ENCODE measurements at places on chromosomes 3 and 15.

- no peak for DNase-seq
Measured at GRCh38 chr3:70488131-70488530, 175.7 kb upstream of the MDFIC2 start.

DNA sequence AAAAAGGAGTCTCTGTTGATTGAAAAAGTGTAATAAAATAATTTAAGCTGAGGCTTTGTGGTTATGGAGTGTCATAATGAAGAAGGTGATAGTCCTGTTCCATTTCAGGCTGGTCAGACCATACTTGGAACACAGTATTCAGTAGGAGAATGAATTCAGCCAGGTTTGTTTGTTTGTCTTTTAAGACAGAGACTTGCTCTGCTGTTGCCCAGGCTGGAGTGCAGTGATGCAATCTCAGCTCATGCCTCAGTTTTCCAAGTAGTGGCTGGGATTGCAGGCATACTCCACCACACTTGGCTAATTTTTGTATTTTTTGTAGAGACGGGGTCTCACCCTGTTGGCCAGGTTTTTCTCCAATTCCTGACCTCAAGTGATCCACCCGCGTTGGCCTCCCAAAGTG is 33.5 kb downstream of the IQGAP1 start:
- no peak for DNase-seq

- DNase-seq: no peak
Measured at GRCh38 chr3:45807133-45807532, 10.8 kb upstream of the SLC6A20 start.

DNA sequence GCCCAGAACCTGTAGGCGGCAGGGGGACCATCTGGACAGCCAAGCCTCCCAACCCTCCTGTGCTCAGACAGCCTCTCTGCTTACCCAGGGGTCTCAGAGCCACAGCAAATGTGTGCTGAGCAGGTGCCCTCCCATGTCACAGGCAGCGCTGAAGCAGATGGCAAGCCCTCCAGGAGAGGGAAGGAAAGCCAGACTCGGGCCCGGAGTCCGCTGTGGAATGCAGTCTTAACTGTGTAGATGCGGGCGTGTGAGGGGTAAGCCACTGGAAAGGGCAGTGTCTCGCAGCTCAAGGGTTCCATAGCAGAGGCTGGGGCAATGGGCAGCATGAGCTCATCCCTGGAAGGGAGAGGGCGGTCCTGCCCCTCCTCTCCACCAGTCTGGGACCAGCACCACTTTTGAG is 45.6 kb downstream of the UMPS start:
- no peak for DNase-seq

GRCh38 chr3:29486096-29486495 is 205.2 kb downstream of the RBMS3 start:
- DNase-seq: no peak

DNA sequence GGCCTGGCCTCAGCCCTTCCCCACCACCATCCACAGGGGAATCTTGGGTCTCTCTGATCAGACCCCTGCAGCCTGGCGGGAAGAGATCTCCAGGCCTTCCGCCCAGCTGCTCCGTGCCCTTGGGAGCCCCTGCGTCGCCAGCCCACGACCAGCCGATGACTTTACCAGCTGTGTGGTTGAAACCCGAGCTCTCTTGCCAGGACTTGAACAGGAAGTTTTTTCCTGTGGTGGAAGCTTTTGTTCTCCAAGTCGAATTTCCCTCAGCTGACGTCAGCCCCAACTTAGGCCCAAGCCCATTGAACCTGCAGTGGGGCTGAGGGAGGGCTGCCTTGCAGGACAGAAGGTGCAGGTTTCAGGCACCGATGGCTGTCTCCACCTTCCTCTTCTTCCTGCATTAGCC is 51.7 kb upstream of the SMAD3 start:
- DNase-seq: peak; percentile 80

DNA sequence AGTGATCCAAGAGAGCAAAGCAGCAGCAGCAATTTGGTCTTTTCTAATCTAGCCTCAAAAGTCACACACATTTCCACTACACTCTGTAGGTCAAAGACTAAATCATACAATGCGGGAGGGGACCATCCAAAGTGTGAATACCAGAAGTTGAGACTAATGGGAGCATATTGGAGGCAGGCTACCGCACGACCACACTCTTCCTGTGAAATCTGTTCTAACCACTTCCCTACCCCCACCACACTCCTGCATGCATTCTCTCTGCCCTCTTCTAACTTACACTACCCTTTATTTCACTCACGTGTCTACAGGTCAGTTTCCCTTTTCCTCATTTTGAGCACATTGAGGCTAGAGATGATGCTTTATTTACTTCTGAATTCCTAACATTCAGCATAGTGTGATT is 23.7 kb upstream of the PRTG start:
- no peak for DNase-seq

DNA sequence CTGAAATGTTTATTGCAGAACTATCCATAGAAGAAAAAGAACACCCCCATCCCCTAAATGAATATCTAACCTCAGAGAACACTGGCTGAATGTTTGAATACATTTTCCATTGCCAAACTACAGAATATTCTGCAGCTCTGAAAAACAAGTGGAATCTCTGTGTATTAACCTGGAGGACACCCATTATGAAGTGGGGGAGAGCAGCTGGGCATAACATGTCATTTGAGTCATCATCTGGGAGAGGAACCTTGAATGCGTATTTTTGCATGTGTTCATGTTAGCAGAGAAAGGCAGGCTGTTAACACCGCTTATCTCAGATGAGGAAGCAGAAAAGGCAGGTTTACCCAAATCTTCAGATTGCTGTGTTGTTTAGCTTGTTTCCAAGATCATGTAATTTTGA is 31.5 kb downstream of the ESYT3 start:
- DNase-seq: no peak

DNA sequence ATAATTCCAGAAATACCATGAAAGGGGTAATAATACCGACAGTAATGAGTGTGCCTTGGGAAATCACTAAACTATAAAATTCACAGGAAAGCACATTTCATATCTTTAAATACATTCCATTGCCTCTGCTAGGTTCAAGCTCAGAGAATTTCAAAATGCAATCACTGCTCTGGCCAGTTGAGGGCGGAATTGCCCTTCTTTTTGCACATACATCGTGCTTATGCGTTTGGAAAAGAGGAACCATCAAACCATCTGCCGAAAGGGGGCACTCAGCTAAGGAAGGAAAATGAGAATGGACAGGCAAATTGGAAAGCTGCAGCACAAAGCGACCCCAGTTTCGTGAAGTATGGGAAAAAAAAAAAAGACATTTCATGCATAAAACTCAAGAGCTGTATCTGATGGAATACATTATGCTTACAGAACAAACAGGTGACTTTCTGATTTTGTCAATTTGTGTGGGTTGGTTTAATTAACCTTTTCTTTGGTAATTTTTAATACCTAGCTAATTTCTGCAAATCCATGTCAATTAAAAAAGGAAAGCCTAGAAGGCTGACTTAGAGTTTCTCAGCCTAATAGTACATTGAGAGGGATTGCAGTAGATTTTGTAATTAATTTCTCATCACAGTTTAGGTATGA is 61.4 kb downstream of the TUSC7 start:
- peak; percentile 87 for DNase-seq

DNA sequence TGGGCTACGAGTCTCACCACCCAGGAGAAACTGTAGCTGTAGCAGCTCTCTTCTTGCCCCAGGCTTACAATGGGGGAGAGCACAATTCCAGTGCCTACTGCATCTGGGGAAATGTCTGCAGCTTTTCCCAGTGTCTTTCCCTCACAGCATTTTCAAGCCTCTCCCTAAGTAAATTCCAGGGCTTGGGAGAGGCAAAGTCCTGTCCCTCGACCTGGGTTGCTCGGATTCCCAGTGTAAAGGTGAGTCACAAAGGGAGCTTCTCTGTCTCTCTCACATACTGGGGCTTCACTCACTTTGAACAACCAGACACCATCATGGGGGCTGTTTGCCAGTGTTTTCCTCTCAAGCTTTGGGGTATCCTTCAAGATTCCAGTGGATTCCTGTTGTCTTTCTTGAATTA is 689.4 kb upstream of the NAALADL2 start:
- peak; percentile 72 for DNase-seq

DNA sequence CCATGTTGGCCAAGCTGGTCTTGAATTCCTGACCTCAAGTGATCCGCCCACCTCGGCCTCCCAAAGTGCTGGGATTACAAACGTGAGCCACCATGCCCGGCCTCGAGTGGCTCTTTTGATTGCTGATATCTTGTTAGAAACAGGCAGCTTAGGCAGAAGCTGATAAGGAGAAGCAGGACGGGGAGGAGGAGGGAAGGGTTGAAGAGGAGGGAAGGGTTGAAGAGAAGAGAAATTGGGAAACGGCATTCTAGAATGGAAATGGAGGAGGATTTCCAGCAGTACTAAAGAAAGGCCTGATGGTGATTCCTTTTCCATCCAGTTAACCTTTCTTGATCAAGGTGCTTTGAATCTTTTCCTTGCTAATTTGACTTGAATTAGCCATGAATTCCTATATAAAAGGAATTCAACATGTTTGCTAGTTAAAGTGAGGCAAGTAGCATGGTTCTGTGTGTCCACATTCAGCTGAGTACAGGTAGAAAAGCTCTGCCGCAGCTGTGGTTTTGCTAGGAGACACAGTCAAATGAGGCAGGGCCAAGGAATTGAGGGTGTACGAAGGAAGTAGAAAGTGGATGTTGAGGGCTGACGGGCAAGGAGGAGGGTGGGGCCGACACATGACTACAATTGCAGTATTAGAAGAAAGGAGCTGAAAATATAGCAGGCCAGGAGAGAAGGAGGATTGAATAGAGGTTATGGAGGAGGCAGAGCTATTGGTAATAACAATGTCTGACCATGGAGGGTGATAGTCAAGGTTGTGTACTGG is 27.2 kb upstream of the ATP1B3 start:
- DNase-seq: no peak

GRCh38 chr3:129619726-129620162 is 13.3 kb upstream of the PLXND1 start:
- DNase-seq: no peak

- no peak for DNase-seq
Measured at GRCh38 chr3:54366839-54367238, 244.5 kb downstream of the CACNA2D3 start.

- DNase-seq: no peak
Measured at GRCh38 chr3:130725746-130726145, 20.9 kb downstream of the PIK3R4 start.

DNA sequence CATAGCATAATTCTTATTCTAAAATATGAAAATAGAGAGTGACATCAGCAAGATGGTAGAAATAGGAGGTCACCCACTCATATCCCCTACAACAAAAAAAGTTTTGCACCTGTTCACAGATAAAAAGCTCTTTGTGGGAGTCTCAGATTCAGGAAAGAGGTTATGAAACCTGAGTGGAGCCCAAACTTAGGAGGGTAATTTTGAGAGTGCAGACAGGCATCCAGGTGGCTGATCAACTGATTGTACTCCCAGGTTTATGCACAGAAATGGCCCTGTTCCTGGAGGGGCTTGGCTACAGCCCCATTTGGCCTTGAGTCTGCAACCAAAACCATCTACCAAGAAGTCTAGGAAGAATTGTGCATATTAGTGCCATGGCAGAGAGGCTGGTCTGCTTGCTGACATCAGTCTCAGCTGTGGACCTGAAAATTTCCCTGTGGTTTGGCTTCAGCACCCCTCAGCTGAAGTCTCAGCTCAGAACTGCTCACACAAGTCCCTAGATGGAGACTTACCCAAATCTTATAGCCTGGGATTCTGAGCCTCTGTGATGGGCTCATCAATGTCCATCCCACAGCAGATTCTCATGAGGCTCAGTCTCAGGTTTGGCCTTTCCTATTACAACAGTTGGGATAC is 291.6 kb downstream of the IL20RB start:
- no peak for DNase-seq

DNA sequence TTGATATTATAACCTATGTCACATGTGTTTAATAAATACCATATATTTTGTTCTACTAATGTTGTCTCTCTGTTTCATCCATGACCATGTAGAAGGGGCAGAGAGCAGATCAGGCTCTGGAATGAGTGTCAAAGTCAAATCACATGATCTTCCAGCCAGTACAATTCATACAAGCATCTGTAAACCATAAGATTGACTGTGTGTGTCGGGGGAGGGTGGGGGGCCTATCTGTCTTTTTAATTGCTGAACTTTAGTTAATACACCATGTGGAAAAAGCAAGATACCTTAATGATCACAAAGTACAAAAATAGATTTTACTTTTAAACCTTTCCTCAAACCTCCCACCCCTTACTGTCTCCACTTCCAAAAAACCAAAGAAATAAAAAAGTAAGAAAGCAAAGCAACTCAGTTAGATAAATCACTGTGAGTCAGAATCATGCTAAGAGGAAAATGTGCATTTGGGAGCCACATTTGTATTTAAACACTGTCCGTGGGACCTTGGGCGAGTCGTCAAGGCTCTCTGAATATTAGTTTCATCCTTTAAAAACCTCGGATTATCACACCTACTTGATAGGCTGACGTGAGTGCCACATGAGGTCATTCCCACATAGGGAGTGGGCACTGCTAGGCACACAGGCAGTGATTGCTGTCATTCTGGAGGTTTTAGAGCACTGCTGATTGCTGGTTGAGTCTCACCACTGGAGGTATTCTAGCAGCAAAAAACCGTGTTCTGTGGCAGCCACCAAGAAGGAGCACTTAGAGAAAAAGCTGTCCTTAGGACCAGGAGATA is 21.0 kb upstream of the POLR2M start:
- no peak for DNase-seq

DNA sequence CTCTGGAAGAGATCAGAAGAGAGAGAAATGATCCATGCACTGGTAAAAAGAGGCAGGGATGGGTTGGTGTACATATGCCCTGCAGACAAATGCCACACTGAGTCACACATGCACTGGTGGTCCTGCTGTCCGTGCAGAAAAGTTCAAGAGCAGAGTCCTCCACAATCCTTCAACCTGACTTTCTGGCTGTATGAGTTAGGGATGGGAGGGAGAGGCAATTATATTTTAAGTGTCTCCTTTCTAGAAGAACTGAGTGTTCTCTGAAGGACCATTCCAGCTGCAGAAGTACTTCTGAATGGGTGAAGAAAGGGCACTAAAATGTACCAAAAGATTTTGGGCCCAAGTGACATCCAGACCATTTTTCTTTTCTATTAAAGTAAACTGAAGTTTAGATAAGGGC is 26.4 kb downstream of the TMEM39A start:
- DNase-seq: no peak

DNA sequence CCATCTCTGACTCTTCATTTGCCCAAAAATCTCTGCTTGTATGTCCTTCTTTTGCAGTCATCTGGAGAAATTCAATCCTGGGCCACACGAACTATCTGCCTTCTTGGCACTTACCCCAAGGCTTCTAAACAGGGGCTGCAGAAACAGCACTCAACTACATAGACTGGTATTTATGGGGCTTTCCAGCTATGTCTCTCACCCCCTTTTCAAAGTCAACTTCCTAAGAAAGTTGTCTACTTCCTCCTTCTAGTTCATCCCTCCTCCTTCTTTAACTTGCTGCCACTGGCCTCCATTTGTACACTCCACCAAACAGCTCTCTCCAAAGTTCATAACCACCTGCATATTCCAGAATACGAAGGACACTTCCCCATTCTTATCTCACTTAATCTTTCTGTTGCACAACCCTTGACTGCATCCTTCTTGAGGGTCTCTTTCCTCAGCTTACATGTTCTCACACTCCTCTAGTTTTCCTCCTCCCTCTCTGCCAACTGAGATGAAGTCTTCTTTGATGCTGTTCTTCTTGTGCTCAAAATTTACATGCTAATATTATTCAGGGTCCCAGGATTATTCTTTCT is 55.2 kb downstream of the PLD1 start:
- no peak for DNase-seq

GRCh38 chr3:99128235-99128634 is 226.7 kb upstream of the DCBLD2 start:
- no peak for DNase-seq

GRCh38 chr3:160314995-160315394 is 84.0 kb downstream of the IFT80 start:
- DNase-seq: no peak
